ENCODE measurements at places on chromosomes 12 and 14.

DNA sequence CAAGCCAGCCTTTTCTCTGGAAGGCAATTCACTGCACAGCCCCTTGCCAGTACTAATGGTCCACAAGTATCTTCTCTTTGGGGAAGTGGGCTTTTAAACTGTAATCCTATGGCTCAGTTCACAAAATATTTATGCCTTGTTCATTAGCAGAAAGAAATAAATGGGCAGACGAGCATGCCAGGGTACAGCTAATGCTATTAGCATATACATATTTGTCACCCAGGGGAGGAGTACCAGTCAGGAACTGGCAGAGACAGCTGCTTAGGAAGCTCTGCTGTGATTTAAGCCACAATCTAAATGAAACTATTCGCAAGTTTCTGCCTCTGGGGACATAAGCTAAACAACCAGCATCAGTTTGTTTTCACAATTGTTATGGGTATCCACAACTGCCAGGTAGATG lies 113.4 kb upstream of the CCDC198 start:
- no peak for DNase-seq

- no peak for DNase-seq
Observed at GRCh38 chr12:104667139-104667538, 210.4 kb downstream of the CHST11 start.

DNA sequence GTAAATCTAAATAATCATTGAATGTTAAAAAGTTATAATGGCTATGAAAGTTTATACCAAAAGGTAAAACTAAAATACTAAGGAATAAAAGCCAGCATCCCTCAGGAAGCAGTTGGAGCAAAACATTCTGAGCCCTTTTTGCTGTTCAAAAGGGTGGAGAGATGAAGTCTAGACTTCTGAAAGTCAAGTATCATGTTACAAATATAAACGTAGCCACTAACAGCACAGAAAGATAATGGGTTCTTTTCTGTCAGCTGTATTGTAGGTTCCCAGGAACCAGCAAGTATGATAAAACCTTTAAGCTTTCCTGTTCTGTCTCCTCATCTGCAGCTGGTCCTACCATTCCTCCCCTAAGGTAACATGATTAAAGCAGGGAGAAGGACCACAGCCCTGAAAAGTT lies 16.4 kb upstream of the PLD4 start:
- no peak for DNase-seq

GRCh38 chr12:62873826-62874448 lies 61.0 kb downstream of the PPM1H start:
- no peak for DNase-seq

GRCh38 chr14:30983858-30984257 lies 41.6 kb upstream of the AP4S1 start:
- no peak for DNase-seq

GRCh38 chr12:72723732-72724131 lies 451.6 kb downstream of the TRHDE start:
- no peak for DNase-seq
